ENCODE measurements at places on chromosomes 7 and 10.

GRCh38 chr10:27568196-27569175 is 64.4 kb downstream of the RAB18 start:
- DNase-seq: no peak

- no peak for DNase-seq
These were observed 486.3 kb downstream of the GALNT17 start for GRCh38 chr7:71618278-71618677.

- DNase-seq: no peak
These were observed 396.9 kb upstream of the NRP1 start for GRCh38 chr10:33731322-33731721.

DNA sequence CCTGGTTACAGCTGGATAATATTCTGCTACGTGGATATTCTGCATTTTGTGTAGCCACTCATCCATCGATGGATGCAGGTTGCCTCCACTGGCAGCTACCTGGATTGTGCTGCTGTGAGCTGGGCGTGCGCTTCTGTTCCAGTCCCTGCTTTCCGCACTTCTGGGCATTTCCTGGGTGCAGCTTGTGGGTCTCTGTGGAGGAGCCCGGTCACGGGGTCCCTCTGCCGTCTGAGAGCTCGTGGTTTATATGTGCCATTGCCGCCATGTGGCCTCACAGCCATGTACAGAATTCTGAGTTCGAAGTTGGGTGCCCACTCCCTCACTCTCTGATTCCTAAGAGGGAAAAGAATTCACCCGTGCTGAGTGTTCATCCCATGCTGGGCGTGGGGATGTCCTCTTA is 38.3 kb downstream of the JAKMIP3 start:
- DNase-seq: no peak

GRCh38 chr7:159030490-159031134 is 114.1 kb downstream of the VIPR2 start:
- DNase-seq: no peak

DNA sequence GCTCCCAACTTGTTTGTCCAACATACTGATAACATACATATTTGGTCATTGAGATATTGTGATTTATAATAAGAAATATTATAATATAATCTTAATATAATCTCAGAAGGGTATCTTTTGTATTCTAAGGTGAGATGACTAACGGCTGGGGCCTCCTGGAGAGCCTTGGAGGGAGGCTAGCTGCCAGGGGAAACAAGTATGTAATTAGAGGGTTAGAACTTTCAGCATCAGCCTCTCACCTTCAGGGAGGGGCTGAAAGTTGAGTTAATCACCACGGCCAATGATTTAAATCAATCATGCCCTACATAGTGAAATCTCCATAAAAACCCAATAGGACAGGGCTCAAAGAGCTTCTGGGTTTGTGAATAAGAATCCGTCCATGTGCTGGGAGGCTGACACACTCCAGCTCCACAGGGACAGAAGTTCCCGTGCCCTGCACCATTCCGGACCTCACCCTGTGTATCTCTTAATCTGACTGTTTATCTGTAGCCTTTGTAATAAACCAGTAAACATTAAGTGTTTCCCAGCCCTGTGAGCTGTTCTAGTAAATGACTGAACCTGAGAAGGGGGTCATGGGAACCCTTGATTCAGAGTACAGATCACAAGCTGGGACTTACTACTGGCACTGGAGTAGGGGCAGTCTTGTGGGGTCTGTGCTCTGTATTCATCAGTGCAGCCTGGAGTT is 86.3 kb upstream of the STEAP1B start:
- DNase-seq: no peak

GRCh38 chr7:6306471-6306870 is 34.0 kb upstream of the CYTH3 start:
- DNase-seq: peak; percentile 18

GRCh38 chr7:149883452-149883861 is 9.7 kb downstream of the ATP6V0E2 start:
- no peak for DNase-seq

DNA sequence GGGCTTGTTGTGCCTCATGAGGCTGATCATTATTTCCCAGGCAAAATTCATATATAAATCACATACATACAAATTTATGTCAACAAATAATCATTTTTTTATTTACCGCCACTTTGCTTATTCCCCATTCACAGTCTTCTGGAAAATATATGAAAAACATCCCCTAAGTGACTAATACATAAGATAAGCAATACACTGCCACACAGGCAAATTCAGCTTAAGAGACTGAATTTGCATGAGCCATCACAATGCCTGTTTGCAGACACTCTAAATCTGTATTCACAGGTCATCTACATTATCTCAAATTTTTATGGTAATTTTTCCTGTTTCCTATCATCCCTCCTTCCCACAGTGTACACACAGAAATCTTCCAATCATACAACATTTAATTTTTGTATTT is 13.2 kb downstream of the OSBPL3 start:
- DNase-seq: no peak

DNA sequence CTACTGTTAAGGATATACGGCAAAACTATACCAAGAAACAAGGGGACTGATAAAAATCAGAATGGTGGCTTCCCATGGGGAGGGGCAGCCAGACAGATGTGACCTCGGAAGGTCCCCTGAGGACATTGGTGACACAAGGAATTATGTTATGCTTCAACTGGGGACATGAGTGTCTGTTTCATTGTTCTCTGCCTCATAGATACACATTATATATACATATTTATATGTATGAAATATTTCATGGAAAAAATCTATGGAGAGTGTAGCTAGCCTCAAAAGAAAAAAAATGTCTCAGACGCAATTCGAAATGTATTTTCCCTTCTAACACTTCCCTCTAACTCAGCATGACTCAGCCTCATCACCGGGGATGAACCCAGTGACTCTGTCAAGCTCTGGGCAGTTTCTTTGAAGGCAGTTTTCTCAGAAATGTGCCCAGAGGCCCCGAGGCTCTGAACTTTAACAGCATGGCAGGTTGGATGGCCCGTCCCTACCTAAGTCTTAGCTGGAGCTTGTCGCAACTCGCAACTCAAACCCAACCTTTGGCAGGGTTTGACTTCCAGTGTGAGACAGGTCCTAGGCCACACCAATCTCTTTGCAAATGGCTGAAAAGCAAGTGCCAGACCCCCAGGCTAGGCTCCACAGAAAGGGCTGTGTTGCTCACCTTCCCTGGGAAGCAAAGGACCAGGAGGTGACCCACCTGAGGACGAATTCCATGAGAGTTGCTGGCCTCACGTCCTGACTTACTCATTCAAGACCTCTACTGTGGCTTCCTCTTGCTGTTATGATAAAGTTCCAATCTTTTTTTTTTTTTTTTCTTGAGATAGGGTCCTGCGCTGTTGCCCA is 86.9 kb downstream of the CARD11 start:
- no peak for DNase-seq

DNA sequence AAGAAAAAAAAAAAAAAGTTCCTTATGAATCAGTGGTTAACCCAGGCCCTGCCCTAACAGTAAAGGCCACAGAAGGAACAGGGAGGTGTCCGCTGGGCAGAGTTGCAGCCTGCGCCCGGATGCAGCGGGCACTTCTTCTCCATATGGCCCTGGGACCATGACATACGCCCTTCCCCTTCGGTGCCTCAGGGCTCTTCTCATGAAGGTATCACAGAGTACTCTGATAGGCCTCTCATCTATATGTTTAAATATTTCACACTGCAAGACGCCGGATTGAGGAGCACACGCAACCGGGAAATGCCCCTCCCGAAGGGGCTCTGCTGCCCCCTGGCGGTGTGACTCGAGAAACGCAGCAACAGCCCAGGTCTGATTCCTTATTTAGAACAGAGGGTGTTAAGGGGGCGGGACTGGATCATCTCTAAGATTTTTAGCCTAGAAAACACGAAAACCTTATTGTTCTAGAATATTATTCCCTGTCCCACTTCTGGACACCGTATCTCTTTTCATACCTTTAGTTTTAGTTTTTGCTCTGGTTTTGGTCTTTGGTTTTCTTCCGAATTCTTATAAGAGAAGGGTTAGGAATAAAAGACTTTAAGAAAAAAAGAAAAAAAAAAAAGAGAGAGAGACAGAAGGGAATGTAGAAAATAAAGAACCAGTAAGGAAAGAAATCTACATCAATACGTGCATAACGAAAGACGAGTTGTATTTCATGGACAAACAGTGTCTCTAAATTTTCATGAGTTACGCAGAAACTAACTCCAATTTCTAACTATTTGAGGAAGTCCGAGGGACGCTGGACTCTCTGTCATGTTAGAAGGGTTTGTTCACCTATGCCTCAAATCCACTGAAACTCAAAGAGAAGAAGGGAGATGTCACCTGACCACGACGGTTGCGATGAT is 12.0 kb downstream of the DAGLB start:
- peak; percentile 63 for DNase-seq

- no peak for DNase-seq
These were observed 125.1 kb upstream of the NOBOX start for GRCh38 chr7:144528536-144529045.

- DNase-seq: no peak
These were observed 6.2 kb downstream of the SFR1 start for GRCh38 chr10:104128214-104128613.

GRCh38 chr7:141400356-141400755 is 150.9 kb upstream of the AGK start:
- no peak for DNase-seq

DNA sequence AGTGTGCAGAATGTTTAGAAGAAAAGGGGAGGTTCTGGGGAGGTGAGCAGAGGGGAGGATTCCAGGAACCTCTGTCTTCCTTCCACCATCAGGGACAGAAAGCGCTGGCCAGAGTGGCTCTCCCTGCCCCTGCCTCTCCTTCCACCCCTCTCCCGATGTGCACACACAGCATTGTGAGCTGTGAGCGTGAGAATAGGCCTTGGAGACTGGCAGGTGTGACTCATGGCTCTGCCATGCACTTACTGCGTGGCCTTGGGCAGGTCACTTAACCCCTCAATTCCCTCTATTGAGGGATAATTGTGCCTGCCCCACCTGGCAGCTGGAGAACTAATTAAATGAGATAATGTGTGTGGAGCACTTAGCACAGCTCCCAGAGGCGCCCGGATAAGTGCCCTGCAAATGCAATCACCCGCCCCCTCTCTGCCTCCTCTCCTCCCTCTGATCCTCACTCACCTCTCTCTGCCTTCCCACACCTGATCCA is 115.4 kb downstream of the ZMIZ1 start:
- peak; percentile 23 for DNase-seq

GRCh38 chr10:101495324-101495925 is 92.6 kb downstream of the POLL start:
- DNase-seq: no peak

- no peak for DNase-seq
These were observed 31.2 kb upstream of the MSRB2 start for GRCh38 chr10:23063973-23064812.

- DNase-seq: no peak
These were observed 87.2 kb downstream of the TWIST1 start for GRCh38 chr7:19030281-19030680.

DNA sequence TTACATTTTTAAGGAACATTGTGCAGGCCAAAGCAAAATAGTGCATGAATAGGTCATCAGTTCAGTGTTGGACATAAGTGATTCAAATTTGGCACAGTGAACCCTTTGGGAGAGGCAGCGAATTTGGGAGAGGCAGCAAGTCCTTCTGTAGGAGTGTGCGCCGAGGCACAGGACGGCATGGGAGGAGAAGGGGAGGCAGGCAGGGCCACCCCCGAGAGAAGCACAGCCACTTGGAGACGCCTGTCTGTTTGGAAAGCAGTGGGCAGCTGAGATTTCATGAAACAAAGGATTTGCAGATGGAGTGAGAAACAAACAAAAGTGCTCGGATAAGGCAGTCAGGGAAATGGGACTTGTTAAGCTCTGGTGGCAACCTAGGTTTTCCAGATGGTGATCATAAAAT is 30.6 kb downstream of the VIPR2 start:
- DNase-seq: no peak

DNA sequence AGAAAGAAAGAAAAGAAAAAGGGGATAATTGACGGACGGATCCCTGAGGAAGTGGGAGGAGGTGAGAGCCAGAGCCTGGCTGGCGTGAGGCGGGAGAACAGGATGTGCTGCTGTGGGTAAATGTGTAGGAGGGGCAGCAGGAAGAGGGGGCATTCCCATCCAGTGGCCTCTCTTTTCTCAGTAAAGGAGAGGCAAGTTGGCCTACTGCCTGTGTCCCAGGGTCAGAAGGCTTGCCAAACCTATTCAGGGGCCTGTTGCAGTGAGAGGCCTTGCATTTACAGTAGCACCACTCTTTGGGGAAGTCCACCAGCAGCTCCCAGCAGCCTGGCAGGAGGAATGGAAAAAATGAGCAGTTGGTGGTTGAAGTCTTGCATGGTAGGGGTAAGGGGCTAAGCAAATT is 26.6 kb upstream of the ASCC1 start:
- no peak for DNase-seq

DNA sequence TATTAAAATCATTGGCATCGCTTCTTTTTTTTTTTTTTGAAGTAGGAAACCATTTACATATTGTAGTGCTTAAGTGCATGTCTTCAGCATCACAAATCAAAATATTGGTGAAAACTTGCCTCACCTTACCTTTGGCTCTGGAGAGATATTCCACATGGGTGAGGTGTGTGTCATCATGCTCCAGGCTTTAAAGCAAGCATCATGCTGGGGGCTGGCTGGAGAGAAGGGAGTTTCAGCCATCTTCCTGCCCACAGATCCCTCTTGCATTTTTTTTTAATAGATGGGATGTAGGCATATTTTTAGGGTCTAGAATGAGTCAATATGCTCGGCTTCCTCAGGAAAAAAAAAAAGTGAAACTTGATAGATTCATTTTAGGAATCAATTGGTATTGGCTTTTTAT is 2.3 kb upstream of the INSYN2A start:
- DNase-seq: no peak

GRCh38 chr7:28528899-28529298 is 116.6 kb downstream of the CREB5 start:
- no peak for DNase-seq

DNA sequence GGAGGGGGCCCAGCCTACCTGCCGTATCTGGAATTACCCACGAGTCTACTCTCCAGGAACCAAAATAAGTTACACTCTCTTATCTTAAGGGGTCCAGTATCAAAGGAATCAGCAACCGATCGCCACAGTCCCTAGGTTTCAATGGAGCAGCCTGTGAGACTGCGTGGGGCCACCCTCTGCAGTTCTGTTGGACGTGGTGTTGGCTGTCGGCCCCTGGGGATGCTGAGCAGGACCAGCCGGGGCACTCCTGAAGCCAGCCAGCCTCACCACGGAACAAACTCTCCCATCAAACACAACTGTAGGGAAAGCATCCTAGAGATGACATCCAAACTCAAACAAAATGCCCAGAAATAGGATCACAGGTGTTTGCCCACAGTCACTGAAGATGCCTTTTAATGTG is 25.5 kb upstream of the ABLIM1 start:
- no peak for DNase-seq

DNA sequence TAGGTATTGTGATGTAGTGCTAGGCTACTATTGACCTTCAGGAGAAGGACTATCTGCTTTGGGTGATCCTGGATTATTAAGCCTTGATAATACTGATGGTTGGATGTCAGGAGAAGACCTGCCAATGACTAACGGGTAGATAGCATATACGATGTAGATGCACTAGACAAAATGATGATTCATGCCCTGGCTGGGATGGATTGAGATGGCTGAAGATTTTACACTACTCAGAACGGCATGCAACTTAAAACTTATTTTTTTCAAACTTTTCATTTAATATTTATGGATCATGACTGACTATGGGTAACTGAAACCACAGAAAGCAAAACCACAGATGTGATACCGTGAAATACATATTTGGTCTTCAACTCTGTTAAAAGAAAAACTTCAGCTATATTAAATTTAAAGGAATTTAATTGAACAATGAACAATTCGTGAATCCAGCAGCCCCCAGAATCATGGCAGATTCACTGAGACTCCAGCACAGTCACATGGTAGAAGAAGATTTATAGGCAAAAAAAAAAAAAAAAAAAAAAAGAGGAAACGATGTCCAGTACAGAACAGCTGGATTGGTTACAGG is 124.6 kb upstream of the CDK13 start:
- DNase-seq: no peak

Measured in T1000 (cell line).